ENCODE measurements at places on chromosomes 7 and 10.

GRCh38 chr7:158052381-158053060 is 535.1 kb downstream of the PTPRN2 start:
- no peak for DNase-seq

DNA sequence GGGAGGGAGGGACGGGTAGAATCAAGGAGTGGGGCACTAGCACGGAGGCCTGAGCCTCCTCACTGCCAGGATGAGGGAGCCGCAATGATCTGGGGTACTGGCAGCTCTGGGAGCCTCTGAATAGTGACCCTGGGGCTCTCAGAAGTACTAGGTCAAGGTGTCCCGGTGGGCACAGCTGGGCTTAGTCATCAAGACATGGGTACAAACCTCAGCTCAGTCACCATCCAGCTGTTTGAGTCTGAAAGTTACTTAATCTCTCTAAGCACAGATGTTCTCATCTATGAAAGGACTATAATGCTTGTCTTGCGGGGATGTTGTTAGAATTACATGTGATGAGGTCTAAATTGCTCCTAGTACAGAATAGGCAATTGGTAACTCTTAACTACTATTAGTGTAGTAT is 276.8 kb downstream of the KCNMA1 start:
- no peak for DNase-seq

DNA sequence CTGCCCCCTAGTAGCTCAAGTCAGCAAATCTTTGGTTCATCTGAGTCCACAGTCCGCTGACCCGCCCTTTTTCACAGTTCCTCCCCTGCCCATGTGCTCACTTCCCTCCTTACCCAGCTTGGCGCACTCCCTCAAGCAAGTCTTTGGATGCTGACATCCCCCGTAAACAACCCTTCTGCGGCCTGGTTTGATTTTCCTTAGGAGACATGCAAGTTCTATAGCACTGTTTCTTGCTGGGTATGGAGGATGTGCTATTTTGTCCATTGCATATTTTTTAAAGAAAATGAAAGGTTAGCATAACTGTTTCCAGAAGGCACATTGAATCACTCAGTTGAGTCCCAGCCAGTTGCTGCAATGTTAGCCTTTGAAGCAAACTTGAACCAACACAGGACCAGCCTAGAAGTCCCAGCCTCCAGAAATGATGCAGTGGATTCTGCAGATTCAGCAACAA is 38.2 kb downstream of the HTRA1 start:
- DNase-seq: peak; percentile 71

DNA sequence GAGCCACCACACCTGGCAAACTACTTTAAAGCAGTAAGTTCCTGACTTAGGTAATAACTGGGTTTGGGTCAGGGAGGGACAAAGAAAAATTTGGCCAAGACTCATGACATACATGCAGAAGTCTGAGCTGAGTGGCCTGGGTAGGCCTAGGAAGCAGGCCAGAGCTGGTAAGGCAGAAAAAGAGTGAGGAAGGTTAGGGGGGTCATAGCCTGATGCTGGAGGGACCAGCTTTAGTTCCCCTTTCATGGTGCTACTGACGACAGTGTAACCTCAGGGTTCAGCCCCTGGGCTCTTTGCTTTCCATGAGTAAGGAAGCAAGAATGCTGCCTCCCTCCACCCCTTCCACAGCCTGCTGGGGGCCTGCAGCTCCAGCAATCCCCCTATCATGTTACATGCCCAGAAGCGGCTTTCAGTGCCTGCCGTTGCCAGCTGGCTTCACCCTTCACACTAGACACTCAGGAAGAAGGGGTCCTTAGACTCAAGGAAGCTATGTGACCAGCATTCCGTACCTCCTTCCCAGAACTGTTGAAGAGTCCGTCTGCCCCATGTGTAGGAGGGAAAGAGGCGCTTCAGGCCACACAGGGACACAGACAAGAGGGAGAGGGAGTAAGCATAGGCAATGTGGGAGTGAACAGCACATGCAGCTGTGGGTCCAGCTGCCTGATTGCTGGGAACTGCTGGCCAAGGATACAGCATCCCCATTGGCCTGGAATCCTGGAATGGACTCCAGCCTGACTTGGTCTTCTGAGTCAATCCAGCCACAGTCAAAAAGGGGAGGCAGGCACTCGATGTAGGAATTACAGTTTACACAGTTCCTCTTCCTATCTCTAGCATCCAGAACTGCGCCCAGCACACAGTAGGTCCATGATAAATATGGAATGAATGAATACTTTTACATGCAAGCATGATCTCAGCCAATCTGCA is 4.1 kb upstream of the PLAU start:
- peak; percentile 90 for DNase-seq

DNA sequence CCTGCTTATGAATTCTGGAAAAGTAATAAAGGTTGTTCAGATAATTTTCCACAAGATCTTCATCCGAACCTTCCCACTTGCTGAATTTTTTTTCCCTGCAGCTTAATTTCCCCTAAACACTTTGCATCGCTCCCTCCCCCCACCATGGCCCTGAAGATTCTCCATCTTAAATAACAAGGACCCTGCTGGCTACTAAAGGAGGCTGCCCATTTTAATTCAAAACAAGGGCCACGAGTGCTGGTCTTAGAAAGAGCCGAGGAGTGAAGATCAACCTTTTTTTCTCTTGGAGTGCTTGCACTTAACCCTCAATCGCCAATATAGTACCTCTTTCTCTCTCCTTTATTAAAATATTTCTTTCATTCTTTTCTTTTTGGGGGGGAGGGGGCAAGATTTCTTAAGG is 9.2 kb upstream of the SP8 start:
- DNase-seq: no peak

GRCh38 chr7:113217314-113217713 is 99.0 kb upstream of the SMIM30 start:
- DNase-seq: no peak
